ENCODE measurements at places on chromosomes 2 and 18.
A peak's percentile ranks its signal among the peaks of the same experiment; 100 is the strongest.

DNA sequence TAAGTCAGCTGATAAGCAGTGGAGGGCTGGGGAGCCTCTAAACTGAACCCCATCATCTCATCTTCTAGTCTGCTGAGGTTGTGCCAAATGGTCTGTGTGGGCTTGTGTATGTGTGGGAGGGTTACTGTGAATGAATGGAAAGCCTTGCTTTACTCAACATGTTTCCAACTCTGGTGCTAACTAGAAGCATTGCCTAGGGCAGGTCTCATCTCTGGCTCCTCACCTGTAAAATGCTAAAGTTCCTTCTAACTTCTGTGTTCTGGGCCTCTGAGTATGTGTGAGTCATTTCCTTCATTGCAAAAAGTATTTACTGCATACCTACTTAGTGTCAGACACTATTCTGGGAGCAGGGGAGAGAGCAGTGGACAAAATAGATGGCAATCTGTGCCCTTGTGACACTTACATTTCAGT, 1.3 kb downstream of the LIPG start:
- DNase-seq, result no peak

GRCh38 chr18:77344786-77345500, 95.3 kb downstream of the GALR1 start:
- DNase-seq, result no peak

GRCh38 chr2:70475266-70475665, 78.4 kb downstream of the TGFA start:
- no peak for DNase-seq

- peak; percentile 74 for DNase-seq
These were observed 31.1 kb downstream of the TMEM178A start for GRCh38 chr2:39696838-39697237.

DNA sequence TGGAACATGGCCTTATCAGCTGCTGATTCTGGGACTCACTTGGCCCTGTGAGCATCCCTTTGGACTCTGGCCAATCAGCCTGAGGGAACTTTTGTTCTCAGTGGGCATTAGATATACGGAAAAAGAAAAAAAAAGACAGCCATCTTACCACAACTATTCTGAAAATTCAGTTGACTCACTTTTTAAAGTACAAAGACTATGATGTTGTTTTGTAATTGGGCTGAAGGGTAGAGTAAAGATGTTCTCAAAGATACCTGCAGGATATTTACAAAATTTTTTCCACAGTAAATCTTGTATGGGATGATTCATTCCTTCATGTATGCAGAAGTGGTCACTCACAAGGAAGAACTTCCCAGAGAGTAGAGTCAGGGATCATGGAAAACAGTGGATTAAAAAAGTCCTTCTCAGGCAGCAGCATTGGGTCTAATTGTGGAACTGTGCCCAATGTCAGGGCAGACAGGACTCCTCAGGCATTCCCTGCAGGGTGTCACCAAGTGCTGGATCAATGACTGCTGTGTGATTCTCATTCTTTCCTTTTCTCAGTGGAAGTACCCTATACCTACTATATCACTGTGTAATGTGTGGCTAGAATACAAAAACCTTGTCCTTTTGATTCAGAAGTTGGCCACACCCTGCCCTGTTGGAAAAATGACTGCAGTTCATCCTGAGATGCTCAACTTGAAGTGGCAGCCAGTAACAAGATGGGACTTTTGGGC, 35.4 kb downstream of the SULT1C4 start:
- peak; percentile 86 for DNase-seq

DNA sequence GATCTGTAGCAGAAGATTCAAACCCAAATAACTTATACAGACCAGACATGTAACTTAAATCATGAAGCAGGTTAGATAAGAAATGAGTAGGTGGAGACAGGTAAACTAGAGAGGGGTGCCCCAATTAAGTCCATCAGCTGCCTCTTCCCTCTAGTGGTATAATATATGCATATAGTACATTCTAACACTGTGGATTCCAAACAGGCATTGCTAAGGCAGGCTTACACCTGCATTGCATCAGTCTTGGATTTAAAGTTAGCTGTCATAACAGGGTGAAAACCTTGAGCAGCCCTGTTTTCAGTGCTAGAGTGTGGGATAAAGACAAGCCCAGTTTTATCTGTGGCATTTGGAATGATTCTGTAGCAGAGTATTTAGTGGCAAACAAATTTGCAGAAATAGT, 63.4 kb downstream of the NYAP2 start:
- no peak for DNase-seq

DNA sequence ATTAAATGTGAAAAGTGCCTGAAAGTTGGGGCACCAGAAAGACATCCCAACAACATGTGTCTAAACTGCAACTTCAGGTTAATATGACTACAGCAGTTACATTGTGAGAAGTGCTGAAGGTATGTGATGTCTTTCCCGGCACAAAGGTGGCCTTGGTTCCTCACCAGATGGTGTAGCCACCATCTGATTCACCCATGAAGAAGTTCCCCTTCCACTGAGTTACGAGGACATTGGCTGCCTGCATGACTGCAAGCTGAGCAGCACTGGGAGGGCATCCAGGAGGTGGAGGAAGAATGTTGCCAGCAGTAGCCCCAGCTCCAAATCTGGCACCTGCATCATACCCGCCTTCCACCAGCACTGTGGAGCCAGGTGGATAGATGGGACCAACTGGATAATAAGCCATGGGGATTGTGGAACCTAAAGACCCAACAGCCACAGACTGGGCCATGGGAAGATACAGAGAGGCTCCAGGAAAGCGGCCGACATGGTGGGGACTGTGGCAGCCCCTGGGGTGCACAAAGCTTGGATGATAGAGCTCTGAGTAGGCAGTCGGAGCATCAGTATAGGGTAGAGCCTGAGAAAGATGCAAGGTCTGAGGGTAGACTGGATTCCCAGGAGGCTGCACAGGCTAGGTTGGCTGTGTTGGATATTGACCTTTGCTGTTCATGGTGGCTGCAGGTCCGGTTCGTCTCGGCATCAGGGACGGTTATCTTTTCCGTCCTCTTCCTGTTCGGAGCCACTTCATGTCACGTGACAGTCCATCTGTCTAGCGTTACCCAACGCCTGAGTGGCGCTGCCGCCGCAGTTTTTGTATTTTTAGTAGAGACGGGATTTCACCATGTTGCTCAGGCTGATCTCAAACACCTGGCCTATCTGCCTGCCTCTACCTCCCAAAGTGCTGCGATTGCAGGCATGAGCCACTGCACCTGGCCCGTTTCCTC, 36.9 kb downstream of the SUMO1 start:
- no peak for DNase-seq

All from brain microvascular endothelial cell (primary cell).